Activated CD4-positive, alpha-beta memory T cell treated with anti-CD3 and anti-CD28 coated beads for 36 hours (primary cell): ENCODE measurements at places on chromosomes 6 and 20. TPM values are rescaled to one million over a fixed set of nuclear protein-coding genes. Genes with fewer than 3 reads are reported as not detected.

GRCh38 chr6:158605266-158605878, 39.2 kb downstream of the DYNLT1 start:
- no peak overlapping the region for H3K27ac ChIP-seq
- peaks cover 35% of the 10 kb centered on the region for H3K36me3 ChIP-seq
- H3K27me3 ChIP-seq = no peaks in the 10 kb centered on the region
- H3K4me1 ChIP-seq = no peaks in the 10 kb centered on the region
- DNase-seq = peak; percentile 70

TFAP2A gene
- total RNA-seq = 0.21 TPM

DNA sequence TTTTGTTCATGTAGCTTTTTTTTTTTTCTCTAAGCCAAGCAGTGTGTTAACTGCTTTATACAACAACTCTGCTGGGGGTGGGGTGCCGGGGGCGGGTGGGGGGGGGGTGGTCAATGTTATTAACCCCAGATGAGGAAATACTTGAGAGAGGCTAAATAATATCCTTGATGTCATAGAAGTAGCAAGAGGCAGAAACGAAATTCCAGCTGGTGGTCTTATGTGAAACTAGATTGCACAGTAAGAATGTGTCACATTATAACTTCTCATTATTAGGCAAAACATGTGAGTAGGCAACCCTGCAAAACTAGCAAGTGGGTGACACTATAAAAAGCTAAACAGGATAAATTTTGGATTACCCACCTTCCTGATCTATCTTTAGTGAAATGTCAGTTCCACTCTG, 12.8 kb downstream of the MYLK4 start:
- H3K4me1 ChIP-seq = peaks cover 13% of the 10 kb centered on the region
- no peak overlapping the region for H3K27ac ChIP-seq
- no peak for DNase-seq
- no peaks in the 10 kb centered on the region for H3K36me3 ChIP-seq
- H3K4me3 ChIP-seq = no peak overlapping the region

GLP1R gene
- total RNA-seq = not detected

GRCh38 chr20:2246069-2246491, 49.7 kb upstream of the TGM3 start:
- DNase-seq = no peak
- H3K27ac ChIP-seq = no peak overlapping the region
- no peaks in the 10 kb centered on the region for H3K36me3 ChIP-seq

GRCh38 chr6:149771925-149772324, 22.4 kb downstream of the PCMT1 start:
- H3K36me3 ChIP-seq = peaks cover 18% of the 10 kb centered on the region
- peaks cover 4% of the 10 kb centered on the region for H3K4me1 ChIP-seq
- H3K27ac ChIP-seq = no peak overlapping the region
- H3K4me3 ChIP-seq = no peak overlapping the region
- DNase-seq = no peak
- no peaks in the 10 kb centered on the region for H3K27me3 ChIP-seq

- no peak for DNase-seq
- no peak overlapping the region for H3K27ac ChIP-seq
- peaks cover 14% of the 10 kb centered on the region for H3K27me3 ChIP-seq
- no peaks in the 10 kb centered on the region for H3K36me3 ChIP-seq
- no peak overlapping the region for H3K4me3 ChIP-seq
Observed at GRCh38 chr6:99813565-99813964, 180.5 kb downstream of the MCHR2 start.

GRCh38 chr6:152271776-152272464, 365.2 kb downstream of the SYNE1 start:
- no peak overlapping the region for H3K4me3 ChIP-seq
- H3K27ac ChIP-seq = no peak overlapping the region
- DNase-seq = no peak

DNA sequence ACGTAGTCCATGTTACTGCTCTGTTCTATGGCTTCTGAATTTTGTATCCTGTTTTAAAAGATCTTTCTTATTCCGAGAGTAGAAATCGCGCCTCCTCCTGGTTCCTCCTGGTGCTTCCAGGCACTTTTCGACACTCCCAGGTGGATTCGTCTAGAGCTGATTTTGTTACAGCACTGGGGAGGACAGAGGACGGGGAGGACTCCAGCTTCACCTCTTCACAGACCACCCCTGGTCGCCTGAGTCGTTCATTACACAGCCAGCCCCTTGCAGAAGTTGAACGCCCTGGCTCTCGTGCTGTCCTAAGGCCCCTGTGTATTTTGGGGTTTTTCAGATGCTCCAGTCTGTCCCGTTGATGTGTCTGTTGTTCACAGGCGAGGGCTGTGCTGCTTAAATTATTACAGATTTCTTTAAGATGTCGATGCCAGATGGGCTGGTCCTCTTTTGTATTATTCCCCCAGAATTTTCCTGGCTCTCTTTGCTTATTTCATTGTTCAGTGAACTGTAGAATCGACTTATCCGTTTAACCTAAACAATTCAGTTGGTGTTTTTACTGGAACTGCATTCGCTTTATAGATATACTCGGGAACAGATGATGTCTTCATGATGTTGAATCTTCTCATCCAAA, 30.5 kb downstream of the COL20A1 start:
- H3K4me1 ChIP-seq = peaks cover 6% of the 10 kb centered on the region
- no peak overlapping the region for H3K4me3 ChIP-seq
- DNase-seq = no peak
- peaks cover 7% of the 10 kb centered on the region for H3K27me3 ChIP-seq

GRCh38 chr20:35092524-35093266, at the start of gene TRPC4AP:
TSS of gene TRPC4AP (minus strand) at chr20:35092807. CDS start at chr20:35092781, 26 bp downstream.
- peak within 1 kb of the TSS; percentile 96 for H3K27ac ChIP-seq
- peaks cover 52% of the 10 kb centered on the region for H3K4me1 ChIP-seq
- H3K4me3 ChIP-seq = peak within 1 kb of the TSS; percentile 84
- H3K36me3 ChIP-seq = peaks cover 4% of the 10 kb centered on the region

- DNase-seq = no peak
- no peaks in the 10 kb centered on the region for H3K27me3 ChIP-seq
- no peak overlapping the region for H3K27ac ChIP-seq
- H3K36me3 ChIP-seq = no peaks in the 10 kb centered on the region
- no peak overlapping the region for H3K4me3 ChIP-seq
- H3K4me1 ChIP-seq = peaks cover 11% of the 10 kb centered on the region
Observed at GRCh38 chr6:149254253-149254652, 63.3 kb upstream of the TAB2 start.

- H3K4me1 ChIP-seq = peaks cover 38% of the 10 kb centered on the region
- no peak overlapping the region for H3K27ac ChIP-seq
- no peaks in the 10 kb centered on the region for H3K36me3 ChIP-seq
- H3K4me3 ChIP-seq = peak overlapping the region; percentile 91
- peaks cover 6% of the 10 kb centered on the region for H3K27me3 ChIP-seq
Observed at GRCh38 chr20:25246182-25246999, 1.5 kb upstream of the PYGB start.

DNA sequence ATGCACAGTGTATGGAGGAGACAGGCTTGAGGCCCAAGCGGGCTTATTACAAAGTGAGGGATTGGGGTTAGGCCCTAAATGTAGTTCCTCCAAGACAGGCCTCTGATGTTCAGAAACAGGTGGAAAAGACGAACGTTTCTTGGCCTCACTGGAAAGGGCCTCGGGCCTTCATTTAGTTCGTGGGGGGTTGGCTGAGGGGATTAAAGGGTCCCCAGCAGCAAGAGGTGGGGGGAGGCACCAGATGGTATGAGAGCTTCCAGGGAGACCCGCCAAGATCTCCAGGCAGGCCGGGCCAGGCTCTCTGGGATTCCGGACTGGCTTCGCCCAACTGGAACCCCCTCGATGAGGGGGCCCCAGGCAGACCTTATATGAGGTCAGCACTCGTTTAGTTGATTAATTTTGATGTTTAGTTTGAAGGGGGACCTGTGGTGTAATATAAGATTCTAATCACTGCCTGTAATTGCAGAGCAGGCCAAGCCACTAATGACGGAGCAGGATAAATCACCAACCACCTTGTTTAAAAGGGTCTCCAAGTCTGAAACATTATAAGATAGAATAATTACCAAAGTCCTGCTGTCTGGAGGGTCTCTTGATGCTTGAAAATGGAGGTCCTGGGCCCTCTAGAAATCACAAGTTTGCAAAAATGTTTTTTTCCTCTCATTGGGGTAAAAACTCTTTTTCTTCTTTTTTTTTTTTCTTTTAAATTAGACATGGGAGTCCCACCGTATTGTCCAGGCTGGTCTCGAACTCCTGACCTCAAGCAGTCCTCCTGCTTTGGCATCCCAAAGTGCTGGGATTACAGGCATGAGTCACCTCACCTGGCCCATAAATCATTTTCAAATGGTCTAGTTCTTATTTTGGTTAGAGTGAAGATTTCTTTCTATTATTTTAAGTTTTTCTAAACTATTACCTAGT, 2.2 kb downstream of the HMGA1 start:
- H3K4me1 ChIP-seq = peaks cover 66% of the 10 kb centered on the region
- H3K27me3 ChIP-seq = no peaks in the 10 kb centered on the region
- peak overlapping the region; percentile 97 for H3K27ac ChIP-seq

DNA sequence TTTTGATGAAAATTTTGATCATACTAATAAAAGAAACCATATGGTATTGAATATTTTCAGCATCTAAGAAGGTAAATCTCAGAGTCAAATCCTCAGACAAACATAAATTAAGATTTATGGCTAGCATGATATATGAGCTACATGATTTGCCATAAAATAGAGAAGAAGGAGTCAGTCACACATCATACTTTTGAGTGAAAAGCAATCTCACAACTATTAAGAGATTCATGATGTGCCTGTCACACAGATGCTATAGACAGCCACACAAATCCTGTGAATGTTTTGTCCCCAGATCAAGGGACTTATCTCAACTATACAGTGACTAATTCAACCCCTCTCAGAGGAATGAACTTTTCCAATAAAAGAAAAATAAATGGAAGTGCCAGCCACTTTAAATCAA, 85.7 kb downstream of the BTBD9 start:
- H3K4me3 ChIP-seq = no peak overlapping the region
- no peak for DNase-seq
- no peak overlapping the region for H3K27ac ChIP-seq
- H3K36me3 ChIP-seq = peaks cover 2% of the 10 kb centered on the region

GRCh38 chr6:13847326-13848050, 33.1 kb upstream of the MCUR1 start:
- H3K27me3 ChIP-seq = peaks cover 4% of the 10 kb centered on the region
- no peak for DNase-seq
- no peaks in the 10 kb centered on the region for H3K36me3 ChIP-seq
- no peaks in the 10 kb centered on the region for H3K4me1 ChIP-seq
- no peak overlapping the region for H3K27ac ChIP-seq

DNA sequence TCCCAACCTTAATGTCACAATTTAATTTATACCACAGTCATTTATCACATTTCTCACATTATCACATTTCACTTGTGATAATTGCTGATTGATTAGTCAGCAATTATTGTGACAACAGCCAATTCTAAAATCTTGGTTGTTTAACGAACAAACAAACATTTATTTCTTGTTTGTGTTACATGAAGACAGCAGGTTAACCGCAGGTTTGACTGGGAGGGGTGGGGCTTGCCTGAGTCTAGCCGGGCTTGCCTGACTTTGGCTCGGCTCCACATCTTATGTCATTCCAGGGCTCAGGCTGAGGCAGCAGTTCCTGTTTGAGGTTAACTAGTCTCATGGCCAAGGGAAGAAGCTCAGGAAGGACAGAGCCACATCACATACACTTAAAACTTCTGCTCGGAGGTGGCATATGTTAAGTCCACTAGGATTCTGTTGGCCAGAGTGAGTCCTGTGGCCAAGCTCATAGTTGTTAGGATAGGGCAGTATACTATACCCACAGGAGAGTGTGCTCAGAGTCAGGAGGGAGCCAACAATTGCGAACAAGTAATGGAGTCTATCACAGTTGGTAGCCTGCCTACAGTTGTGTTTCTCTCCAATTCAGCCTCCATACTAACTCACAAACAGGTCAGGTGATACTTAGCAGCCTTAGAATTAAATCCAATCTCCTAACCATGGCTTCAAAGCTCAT, 90.0 kb upstream of the IFNGR1 start:
- no peak for DNase-seq
- no peaks in the 10 kb centered on the region for H3K36me3 ChIP-seq

DNA sequence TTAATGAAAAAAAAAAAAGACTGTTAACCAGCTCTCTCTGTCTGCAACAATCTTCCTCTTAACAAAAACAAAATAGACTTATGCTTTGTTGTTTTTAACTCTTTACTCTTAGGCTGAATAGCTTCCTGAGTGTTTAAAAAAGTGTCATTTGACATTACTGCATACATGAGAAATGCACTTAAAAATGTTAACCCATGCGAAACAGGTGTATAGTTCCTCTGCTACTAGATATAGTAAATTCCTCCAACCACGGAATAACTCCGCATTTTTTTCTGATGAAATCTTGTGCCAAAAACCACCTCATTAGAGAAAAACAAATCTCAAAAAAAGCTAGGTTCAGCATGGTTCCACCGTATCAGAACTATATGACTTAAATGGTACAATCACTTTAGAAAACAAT, 426.0 kb downstream of the ADGRB3 start:
- no peaks in the 10 kb centered on the region for H3K36me3 ChIP-seq
- H3K4me1 ChIP-seq = no peaks in the 10 kb centered on the region
- H3K27ac ChIP-seq = no peak overlapping the region

GRCh38 chr20:45085289-45085688, 15.6 kb downstream of the KCNS1 start:
- no peak overlapping the region for H3K4me3 ChIP-seq
- DNase-seq = no peak
- H3K27me3 ChIP-seq = no peaks in the 10 kb centered on the region
- no peak overlapping the region for H3K27ac ChIP-seq

GRCh38 chr6:92566632-92567031, 852.7 kb downstream of the EPHA7 start:
- no peaks in the 10 kb centered on the region for H3K36me3 ChIP-seq
- H3K27me3 ChIP-seq = no peaks in the 10 kb centered on the region
- no peak overlapping the region for H3K27ac ChIP-seq
- no peak overlapping the region for H3K4me3 ChIP-seq

DNA sequence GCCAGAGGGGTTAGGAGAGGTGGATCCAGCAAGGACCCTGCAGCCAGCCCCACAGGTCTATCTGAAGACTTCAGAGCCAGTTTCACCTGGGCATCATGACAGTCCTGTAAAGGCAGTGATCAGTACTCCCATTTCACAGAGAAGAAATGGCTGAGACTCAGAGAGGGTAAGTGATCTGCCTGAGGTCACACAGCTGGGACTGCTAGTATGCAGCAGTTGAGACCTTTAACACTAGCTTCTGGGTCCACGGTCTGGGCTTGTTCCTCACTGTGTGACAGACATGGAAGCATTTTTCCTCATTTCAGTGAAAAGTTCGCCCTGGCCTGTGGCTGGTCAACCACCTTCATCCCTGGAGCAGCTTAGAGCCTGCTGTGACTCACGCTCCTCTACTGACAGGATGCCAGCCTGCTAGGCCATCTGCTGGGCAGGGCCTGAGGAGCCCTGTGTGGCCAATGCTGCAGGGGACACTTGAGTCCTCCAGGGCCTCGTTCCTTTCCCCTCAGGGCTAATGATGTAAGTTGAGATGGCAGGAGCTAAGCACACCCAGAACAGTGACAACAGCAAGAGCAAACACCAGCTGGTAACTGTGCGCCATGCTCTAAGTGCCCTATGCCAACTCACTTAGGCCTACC, 192.0 kb downstream of the LRFN2 start:
- no peaks in the 10 kb centered on the region for H3K36me3 ChIP-seq
- no peak overlapping the region for H3K4me3 ChIP-seq
- no peaks in the 10 kb centered on the region for H3K4me1 ChIP-seq
- H3K27me3 ChIP-seq = peaks cover 6% of the 10 kb centered on the region
- H3K27ac ChIP-seq = no peak overlapping the region
